ENCODE measurements at places on chromosomes 3 and 15.

DNA sequence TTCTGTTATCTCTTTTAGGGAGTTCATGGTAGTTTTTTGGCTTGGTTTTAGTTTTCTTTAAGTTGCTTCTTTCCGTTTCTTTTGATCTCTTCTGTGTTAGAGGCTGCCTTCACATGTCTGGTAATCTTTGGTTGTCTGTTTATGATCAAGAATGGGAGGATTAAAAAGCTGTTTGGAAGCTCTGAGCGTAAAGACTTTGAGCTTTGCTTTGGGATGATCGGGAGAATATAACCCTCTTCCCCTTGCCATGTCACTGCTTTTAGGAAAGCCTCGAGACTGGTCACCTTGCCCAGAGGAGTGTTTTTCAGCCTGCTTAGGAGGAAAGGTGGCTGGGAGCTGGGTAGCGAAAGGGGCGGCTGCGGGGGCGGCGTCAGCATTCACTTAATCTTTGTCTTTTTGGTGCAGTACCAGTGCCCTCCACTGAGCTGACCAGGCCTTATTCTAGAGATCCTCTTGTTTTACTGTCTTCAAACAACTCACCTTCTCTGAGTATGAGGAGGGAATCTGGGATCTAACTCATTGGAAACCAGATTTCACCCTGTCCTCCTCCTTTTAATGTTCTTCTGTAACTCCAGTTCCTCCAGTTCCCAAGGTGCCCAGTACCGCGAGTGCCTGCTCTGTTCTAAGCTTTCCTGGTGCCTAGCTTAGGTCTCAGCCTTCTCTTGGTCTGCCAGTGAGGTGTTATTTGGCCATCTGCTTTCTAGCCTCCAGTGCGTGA is 15.5 kb downstream of the TATDN2 start:
- DNase-seq, result peak; percentile 24

DNA sequence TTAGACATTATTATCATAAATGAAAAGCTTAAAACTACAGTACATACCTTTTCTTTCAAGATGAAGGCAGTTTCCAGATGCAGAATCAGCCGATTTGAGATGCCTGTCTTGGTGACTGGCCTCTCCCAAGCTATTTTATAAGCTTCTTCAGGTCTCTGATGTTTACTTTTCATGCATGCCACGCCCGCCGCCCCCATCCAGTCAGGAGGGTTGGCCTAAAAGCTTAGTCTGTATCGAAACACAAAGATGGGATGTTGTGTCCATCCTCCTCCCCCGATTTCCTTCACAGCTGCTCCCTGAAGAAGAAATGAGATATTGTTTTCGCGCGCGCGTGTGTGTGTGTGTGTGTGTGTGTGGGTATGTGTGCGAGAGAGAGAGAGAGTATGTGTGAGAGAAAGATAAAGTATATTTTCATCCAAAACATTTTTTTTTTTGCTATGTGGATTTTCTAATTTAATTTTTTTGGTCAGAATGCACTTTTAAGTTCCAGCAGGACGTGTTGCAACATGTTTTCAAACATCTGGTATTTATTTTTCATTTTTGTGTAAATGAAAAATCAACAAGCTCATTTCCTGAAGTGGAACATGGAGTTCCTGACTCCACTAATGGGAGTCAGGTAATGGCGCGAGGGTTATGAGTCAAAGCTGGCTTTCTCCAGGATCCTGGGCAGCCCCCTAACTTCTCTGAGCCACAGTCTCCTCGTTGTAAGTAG is at the start of gene APOD:
TSS of gene APOD (minus strand) at position 110 of the 712 bp plus-strand sequence. CDS start 4,479 bp downstream, outside the sequence.
- peak; percentile 58 for DNase-seq

DNA sequence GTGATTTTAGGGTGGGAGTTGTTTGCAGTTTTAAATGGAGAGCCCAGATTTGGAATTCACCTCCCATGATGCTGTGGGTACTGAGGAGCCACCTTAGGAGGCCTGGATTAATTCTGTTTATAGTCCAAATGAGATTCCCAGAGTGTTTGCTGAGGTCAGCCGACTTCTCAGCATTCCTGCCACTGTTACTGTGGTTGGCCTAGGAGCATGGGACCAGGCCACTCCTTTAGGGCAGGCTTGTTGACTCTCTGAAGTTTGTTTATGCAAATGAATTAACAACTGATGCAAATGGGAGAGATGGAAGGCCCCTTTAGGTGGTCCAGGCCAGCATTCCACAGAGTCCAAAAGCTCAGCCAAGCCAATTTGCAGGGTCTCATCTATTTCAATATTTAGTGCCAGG is 46.1 kb downstream of the CACNA2D3 start:
- no peak for DNase-seq

DNA sequence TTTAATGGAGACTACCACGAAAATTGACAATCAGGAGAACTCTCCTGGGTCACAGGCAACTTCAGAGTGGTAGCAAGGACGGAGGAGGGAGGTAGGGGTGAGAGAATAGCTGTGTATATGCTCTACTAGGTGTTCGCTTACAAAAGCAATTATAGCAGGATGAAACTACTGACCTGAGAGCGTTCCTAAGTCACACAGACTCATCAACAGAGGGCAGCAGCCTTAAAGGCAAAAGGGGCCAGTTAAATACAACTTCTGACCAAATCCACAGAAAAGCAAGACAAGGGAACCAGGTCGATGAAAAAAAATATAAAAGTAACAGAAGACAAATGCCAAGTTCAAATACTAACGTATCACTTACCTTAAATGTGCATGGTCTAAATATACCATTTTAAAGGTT is 894.6 kb downstream of the PLOD2 start:
- no peak for DNase-seq

GRCh38 chr15:77695961-77696582 is 63.4 kb upstream of the LINGO1 start:
- no peak for DNase-seq

DNA sequence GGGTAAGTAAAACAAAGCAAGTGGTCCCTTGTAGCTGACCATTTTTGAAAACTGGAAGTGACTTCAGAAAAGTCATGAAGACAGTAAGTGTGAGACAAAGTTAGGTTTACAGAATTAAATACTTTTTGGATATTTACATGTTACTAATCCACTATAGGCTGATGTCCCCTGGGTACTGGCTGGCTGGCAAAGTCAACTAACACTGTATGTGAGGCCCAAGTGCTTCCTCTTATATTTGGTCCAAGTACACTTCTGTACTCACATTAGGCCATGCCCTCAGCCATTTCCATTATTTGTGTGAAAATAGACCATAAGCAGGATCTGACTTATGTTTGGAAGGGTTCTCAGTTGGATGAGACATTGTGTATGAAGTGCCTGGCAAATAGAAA is 5.5 kb upstream of the LEKR1 start:
- no peak for DNase-seq

GRCh38 chr15:25709437-25710159 is 153.5 kb downstream of the ATP10A start:
- DNase-seq, result no peak

- no peak for DNase-seq
Observed at GRCh38 chr15:50471072-50471471, 46.9 kb downstream of the USP8 start.

DNA sequence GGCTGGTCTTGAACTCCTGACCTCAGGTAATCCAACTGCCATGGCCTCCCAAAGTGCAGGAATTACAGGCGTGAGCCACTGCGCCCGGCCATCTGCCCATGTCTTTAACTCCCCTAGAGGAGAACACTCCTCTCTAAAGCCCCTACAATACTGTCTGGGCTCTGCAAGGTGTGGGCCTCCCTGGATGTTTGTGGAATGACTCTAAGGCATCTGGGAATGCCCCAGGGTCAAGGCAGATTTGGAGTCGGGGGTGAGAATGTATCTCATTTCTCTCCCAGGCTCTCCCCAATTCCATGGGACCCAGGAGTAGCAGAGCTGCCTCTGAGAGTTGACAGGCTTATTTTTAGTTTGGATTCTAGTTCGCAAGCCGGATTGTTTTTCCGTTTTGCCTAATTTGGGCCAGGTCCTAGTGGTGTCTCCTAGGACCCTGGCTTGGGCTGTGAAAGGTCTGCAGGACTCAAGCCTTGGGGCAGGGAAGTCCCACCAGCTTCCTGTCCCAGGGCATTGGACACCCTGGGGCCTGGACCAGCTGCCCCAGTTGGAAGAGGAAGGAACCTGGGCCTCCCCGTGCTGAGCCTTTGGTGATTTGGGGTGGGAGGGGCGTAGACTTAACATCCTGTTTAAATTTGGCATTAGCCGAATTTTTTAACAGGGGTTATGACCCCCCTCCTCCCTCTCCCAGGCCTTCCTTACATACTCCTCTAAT is 53.5 kb downstream of the MAGEF1 start:
- no peak for DNase-seq

DNA sequence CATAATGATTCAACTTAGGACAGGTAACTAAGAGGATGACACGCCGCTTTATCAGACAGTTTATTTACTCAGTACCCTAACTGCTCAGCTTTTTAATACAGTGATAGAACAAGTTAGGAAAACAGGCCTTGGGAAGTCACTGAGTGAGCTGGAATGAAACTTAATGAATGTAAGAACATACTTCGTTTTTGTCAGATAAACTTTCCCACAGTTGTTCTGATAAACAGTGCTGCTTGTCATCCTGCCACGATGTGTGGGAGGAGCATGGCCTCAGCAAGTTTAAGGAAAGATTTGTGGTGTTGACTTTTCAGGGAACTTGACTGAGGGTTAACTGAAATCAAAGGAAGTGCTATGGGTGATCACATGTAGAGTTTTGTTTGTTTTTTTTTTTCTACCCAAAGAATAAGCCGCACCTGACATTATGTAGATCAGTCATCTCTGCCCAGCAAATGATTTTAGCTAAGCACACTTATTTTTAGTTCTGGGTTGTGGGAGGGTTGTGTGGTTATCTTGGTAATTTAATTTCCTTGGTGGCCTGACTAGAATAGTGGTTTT is 5.6 kb upstream of the P2RY14 start:
- peak; percentile 86 for DNase-seq

GRCh38 chr15:42726114-42726513 is 10.8 kb downstream of the CDAN1 start:
- DNase-seq, result no peak

- DNase-seq, result peak; percentile 19
Observed at GRCh38 chr3:197466586-197467399, 89.0 kb downstream of the BDH1 start.

- DNase-seq, result no peak
Observed at GRCh38 chr3:38507120-38507519, 11.0 kb downstream of the EXOG start.

DNA sequence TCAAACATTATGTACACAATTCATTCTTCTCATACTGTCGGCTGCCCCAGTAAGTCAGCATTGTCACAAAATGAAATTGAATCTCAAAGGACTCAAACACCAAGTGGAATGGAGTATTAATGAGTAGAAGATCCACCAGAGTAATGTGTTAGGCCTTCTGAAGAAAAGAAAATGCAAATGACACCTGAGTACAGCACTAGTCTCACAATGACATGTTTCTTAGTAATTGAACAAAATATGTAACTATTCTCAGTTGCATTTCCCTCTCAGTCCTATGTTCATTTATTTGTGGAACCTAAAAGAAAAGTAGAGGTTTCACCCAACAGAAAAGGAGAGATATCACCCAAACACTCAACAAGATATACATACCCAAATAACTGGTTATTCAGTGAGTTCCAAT is 283.9 kb upstream of the THBS1 start:
- no peak for DNase-seq

DNA sequence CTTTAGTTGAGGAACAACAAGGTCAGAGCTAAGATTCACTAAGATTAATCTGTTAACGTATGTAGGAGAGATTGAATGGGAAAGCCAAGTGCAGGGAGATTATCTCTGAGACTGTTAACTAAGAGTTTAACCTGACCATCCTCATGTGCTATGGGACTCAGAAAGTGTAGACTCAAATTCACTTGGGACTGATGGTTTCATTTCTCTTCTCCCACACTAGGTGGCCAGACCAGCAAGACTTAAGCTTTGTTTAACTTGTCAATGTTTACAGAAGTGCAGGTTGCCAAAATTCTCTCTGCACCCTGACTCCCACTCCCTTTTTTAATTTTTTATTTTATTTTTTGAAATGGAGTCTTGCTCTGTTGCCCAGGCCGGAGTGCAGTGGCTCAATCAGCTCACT is 6.3 kb upstream of the HEXA start:
- DNase-seq, result no peak

DNA sequence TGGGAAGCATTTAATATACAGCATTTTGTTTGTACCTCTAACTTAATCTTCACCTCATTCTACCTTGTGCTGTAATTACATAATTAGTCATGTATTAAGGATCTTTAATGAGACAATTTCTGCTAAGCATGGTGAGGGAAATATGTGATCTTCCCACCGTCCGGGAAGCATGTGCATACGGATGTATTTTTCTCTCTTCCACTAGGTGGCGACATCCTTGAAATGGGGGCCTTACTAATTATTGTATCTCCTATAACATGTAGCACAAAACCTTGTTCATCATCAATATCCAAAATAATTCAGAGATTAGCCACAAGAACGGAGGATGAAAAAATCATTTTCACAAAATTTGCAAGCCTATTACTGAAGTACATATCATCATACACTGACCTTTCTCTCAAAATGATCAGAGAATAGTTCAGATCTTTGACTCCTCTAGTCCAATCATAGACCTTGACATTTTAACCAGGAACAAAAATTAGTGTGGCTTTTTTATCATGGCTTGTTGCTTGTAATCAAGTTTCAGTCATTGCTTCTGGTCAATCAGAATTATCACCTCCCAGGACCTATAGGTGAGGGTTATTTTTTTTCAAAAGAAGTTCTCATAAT is 148.9 kb upstream of the GBE1 start:
- peak; percentile 43 for DNase-seq

DNA sequence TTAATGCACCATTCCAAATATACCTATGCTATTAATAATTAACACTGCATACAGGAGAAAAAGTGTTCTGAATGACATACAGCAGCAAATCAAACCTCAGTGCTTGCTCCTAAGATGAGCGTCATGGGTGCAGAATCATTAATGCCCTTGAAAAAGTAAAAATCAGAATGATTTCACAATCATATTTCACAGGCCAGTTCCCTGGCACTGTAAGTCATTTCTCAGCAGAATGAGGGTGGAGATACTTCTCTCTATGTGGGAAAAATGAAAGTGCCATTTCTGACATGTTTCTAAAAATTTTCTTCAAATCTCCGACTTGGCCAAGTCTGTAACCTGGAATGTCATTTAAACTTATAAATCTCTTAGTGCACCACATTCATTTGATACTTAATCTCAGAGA is 549.8 kb upstream of the AGTR1 start:
- DNase-seq, result no peak

DNA sequence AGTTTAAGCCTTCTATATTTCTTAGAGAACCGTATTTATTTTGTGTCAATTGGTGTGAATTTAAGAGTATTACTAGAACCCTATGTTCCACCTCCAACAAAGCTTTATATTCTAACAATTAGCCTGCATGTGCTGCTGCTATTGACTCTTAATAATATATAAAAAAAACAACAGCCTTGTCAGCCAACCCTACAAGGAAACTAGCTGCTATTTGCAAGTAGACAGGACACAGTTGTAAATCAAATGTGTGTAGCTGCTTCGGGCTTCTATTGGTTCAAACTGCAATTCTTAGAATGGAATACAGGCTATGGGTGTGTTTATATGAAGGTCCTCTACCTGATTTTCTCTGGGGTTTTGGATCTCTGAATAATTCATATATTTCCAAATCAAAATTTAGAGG is 60.7 kb downstream of the ZBTB20 start:
- DNase-seq, result no peak
